ENCODE measurements at places on chromosomes 6 and 20.

- no peak for DNase-seq
Observed at GRCh38 chr20:38405132-38405531, 30.0 kb downstream of the SNHG17 start.

DNA sequence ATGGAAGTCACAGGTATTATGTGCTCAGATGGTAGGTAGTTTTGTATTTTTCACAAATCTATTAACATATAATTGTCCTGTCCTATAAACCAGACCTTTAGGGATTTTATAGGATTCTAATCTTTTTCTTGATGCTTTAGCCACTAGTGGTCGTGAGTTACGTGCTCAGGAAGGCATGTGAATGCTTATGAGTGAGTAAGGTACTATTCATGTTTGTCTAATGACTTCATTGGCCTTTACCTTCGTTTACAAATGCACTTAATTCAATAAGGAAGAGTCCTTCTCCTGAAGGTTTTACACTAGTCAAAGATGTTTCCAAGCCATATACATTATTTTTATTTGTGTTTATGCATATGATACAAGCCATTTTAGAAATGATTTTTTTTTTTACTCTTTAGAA is 23.0 kb downstream of the PACRG start:
- DNase-seq = no peak

DNA sequence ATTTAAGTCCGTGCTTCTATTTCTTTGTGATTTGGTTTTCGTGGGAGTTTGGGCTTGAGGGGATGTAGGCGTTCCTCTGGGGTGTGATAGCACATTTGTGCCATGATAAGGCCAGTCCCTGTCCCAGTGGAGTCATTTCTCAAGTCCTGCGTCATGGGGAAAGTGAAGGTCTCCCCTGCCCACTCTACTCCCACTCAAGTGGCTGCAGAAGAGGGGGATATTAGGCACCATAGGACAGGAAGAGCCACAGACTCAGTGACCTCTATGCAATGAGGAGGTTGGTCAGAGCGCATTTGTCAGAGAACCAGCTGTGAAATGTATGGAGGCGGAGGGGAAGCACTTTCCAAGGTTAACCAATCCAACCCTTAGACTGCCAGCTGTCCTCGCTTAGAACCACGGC is 51.9 kb upstream of the EDN1 start:
- DNase-seq = no peak

- no peak for DNase-seq
Observed at GRCh38 chr6:13113981-13114593, 214.2 kb downstream of the TBC1D7 start.

DNA sequence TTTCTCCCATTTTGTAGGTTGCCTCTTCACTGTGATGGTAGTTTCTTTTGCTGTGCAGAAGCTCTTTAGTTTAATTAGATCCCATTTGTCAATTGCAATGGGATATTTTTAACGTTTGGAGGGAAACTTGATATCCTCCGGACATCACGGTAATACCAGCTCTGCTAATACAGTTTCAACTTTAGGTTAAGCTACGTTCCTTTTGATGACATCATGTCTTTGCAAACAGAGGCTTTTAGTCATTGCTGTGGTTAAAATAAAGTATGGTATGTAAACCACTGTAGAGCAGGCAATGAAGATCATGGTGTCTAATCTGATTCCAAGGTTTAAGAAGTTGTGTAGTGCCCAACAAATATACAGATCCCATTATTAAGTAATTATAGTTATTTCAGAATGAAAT is 168.0 kb upstream of the CHD6 start:
- no peak for DNase-seq

- DNase-seq = no peak
Observed at GRCh38 chr20:53346335-53346648, 247.3 kb downstream of the ZNF217 start.

DNA sequence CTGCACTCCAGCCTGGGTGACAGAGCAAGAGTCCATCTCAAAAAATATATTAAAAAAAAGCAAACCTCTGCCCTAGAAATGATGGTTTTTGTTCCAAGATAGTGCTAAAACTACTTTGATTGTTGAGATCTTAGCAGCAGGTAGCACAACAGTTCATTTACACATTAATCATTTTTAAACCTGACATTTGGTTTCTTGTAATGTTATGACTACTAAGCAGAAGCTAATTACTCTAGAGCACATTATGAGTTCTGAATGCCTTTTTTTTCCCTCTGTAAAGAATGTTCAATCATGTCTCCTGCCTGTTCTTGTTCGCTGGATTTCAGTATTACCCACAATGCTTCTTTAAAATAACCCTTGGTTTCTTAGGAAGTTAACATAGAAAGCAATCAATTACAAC is 24.7 kb upstream of the PHF3 start:
- DNase-seq = no peak

- no peak for DNase-seq
Observed at GRCh38 chr6:31308050-31308844, 36.4 kb upstream of the HLA-C start.

GRCh38 chr6:36774331-36774730 is 64.9 kb downstream of the CPNE5 start:
- DNase-seq = no peak

- no peak for DNase-seq
Observed at GRCh38 chr20:57921676-57922075, 211.9 kb upstream of the PMEPA1 start.

DNA sequence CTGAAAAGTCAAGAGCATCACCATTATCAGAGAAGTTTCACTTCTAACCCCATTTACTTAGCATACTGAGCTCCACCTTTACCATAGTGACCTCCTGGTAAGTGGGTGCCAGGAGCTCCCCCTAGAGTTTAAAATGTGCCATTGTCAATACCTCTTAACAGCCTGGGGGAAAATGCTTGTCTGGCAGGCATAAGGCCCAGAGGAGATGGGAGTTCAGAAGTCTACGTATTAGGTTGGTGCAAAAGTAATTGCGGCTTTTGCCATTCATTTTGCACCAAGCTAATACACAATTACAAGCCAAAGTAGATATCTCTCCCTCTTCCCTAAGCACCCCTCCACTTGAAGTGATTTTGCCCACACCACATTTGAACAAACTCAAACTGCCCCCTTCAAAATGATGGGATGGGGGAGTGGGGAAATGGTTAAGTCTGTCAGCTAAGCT is 919.0 kb downstream of the KIF16B start:
- peak; percentile 2 for DNase-seq

GRCh38 chr6:157840776-157841175 is 17.7 kb downstream of the SNX9 start:
- no peak for DNase-seq

GRCh38 chr20:20188647-20189046 is 136.3 kb downstream of the CFAP61 start:
- DNase-seq = no peak

- DNase-seq = no peak
Observed at GRCh38 chr20:25314497-25315417, 66.9 kb downstream of the PYGB start.

DNA sequence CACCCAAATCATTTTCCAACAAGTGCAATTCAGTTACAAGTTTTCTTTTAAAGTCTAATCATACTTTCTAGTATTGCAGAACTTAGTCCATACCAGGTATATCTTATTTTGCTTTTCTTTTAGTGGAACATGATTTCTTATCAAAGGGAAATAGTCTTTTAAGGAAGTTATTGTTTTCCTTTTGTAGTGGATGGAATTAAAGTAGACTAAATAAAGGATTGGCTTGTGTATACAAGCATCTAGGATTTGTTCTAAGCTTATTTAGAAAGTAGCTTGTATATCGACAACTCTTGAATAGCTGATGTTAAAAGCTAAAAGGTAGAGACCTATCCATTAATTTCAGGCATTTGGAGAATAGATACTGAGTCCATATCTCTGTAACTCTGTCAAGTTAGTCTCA is 14.8 kb downstream of the DCBLD1 start:
- no peak for DNase-seq

- no peak for DNase-seq
Observed at GRCh38 chr6:157908369-157909281, 73.0 kb upstream of the SYNJ2 start.

DNA sequence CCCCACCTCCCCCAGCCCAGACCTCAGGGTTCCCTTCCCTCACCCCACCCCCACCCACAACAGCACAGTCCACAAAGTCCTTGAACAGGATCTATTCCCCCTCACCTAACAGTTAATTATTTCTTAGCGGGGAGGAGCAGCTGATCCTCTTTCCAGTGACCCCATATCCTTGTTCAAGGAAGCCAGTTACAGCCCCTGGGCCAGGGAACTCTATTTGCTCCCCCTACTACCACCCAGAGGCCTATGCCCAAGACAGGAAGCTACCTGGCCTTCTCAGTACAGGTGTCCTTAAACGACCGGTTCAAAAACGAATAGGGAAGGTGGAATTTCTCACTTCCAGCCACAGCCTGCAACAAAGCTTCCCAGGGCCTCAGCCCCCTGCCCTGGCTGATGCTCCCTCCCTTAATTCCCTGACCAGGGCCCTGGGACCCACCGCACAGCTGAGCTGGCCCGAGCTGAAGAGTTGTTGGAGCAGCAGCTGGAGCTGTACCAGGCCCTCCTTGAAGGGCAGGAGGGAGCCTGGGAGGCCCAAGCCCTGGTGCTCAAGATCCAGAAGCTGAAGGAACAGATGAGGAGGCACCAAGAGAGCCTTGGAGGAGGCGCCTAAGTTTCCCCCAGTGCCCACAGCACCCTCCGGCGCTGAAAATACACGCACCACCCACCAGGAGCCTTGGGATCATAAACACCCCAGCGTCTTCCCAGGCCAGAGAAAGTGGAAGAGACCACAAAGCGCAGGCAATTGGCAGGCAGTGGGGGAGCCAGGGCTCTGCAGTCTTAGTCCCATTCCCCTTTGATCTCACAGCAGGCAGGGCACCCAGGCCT is 778 bp downstream of the MCCD1 start:
- no peak for DNase-seq

DNA sequence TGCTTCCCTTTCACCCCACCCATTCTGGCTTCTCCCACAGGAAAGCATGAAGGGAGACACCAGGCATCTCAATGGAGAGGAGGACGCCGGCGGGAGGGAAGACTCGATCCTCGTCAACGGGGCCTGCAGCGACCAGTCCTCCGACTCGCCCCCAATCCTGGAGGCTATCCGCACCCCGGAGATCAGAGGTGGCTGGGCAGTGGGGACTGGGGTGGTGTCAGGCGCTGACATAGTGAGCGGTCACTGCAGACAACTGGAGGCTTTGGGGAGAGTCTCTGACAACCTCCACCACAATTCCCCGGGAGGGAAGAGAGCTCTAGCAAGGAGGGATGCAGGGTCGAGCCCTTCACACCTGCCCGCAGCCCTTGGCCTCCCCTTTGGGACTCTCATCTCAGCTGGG is 18.1 kb downstream of the DNMT3B start:
- DNase-seq = no peak

GRCh38 chr6:163655217-163656121 is 241.0 kb downstream of the QKI start:
- no peak for DNase-seq

DNA sequence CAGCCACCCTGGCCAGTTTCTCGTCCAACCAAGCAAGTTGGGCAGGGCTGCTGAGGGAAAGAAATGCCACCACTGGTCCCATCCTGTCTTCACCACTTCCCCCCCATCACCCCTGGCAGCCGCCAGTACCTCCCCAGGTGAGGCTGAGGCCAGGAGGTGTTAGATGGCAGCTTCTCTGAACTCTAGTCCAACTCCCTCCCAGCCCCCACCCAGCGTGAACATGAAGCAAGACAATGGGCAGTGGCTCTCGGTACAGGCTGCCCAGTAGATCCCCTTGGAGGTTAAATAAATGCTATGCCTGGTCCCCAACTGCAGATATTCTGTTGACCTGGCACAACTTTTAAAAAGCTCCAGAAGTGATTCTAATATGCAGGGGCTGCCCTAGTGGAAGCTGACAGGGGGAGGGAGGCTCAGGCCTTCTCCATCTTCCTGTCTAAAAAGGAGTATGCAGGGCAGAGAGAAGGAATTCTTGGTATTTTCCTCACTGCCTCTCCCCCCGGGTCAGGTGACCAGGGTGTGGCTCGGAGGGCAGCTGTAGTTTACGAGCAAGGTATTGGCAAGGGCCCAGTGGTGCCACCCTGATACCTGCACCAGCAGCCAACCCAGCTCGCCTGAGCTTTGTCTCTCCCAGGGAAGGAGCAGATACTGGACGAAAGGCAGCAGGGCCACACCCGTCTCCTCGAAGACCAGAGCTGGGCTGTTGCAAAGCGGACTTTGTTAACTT is 25.7 kb downstream of the KCNK5 start:
- peak; percentile 25 for DNase-seq

DNA sequence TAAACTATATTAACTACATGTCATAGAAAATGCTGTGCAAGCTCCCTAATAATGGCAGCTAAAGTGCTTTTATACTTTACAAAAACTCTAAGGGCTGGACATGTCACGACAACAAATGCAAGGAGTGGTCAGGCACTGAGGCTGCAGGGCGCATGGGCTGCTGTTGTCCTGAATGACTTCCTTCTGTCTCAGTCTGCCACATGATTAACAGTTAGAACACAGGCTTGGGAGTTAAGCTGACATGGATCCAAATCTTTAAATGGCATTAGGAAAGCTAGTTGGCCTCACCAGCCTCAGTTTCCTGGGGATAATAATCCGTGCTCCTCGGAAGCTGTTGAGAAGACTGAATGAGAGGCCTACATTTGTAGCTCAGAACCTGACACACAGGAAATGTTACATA is 57.4 kb downstream of the PREP start:
- no peak for DNase-seq

- no peak for DNase-seq
Observed at GRCh38 chr6:126682440-126682839, 342.5 kb downstream of the CENPW start.

DNA sequence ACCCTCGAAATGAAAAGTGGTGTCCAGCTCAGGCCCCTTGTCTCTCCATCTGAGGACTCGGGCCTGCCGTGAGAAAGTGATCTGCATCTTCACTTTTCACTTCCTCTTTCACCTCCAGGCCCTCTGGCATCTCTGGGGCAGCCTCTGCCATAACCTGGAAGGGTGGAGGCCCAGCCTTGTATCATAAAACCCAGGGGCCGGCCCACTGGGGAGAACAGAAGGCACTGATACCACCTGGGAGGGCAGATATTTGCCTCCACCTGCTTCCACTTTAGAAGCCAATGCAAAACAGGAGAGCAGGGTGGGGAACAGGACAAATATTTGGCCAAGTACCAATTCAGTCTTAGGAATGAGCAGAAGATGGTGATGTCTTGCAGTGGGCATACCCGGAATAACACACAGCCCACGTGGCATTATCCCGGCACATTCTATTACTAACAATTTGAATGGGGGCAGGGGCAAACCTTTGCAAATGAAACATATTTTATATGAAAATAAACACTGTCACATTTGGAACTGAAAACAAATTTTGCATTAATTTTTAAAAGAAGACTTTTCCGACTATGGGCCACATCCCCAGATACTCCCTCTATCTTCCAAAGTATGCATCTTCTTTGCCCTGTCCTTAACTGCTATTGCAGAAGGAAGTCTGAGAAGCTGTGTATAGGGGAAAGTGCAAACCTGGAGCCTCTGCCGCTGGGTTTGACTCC is 69.2 kb upstream of the TBC1D7 start:
- DNase-seq = peak; percentile 58

GRCh38 chr6:124800222-124800621 is 162.0 kb upstream of the RNF217 start:
- no peak for DNase-seq

DNA sequence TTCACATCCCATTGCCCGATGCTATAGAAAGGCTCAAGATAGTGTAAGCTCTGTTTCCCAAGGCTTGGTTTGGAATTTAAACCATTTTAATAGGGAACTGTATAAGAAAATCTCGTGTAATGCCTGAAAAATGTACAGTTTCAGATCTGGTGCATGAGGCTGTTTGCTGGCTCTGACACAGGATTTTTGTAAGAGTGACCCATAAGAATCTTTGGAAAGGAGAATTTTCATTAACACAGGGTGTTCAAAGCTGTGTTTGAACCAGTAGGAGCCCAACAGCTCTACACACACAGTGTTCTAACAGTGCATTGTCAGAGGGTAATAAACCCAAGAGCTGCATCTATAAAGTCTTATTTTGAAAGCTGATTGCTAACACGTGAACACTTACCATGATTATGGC is 293.5 kb downstream of the PRL start:
- DNase-seq = no peak
